PC-3 (cell line): ENCODE measurements at places on chromosomes 16 and 17. TPM values are rescaled to one million over a fixed set of nuclear protein-coding genes. Genes with fewer than 3 reads are reported as not detected.
A peak's percentile ranks its signal among the peaks of the same experiment; 100 is the strongest.

DNA sequence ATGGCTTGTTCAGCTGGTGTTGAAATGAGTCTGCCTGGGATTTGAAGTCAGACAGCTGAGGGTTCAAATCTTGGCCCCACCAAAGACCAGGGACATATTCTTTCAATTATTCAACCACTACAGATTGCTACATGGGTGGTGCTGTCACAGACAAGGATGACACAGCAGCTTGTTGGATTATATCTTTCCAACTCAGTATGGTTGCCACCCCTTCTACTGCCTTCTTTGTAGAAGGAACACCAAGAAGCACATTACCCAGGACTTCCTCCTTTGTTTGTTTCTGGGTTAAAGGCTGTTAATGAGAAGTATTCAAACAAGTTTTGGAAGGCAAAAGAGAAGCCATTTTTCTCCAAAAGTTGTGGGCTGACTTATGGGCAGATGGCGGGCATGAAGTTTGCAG is 78.6 kb downstream of the COPRS start:
- DNase-seq = no peak

GRCh38 chr17:56244268-56244890 is 91.1 kb downstream of the ANKFN1 start:
- no peak for DNase-seq

GRCh38 chr17:40532520-40533253 is 31.3 kb upstream of the TNS4 start:
- no peak for DNase-seq

GRCh38 chr17:46193626-46194392 is 580 bp upstream of the KANSL1 start:
- DNase-seq = peak; percentile 99

DNA sequence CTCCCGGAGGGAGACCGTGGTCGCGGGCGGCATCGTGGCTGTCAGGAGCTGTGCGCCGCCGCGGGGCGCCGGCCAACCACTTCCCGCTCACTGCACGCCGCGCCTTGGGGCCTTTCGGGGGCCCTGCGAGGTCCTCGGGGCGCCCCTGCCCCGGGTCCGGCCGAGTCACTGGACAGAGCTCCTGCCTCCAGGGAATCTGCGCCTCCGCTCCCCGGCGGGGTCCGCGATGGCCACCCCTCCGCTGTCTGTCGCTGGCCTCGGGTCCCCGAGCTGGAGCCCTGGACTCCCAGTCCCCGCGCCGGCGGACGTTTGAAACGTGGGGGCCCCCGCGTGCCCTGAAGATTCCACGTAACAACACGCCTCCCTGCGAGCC is at the start of gene QRICH2:
QRICH2 (minus strand) TSS at position 311 of the 373 bp plus-strand sequence; CDS start at position 33, 278 bp downstream.
- no peak for DNase-seq

- no peak for DNase-seq
These were observed 12.2 kb downstream of the ZNF75A start for GRCh38 chr16:3317315-3317999.

Gene KRT23
- total RNA-seq = not detected in 2 replicates

Gene CETP
- total RNA-seq = not detected in 2 replicates

Gene RPTOR
- total RNA-seq = 46.2 and 64.6 TPM in 2 replicates

Gene CHST5
- 0.29 TPM in 1 of 2 replicates, not detected in the other for total RNA-seq

Gene EME1
- total RNA-seq = 20.0 and 28.0 TPM in 2 replicates

Gene VPS4A
- total RNA-seq = 27.3 and 28.1 TPM in 2 replicates
